ENCODE measurements at places on chromosomes 1 and 21.
A peak's percentile ranks its signal among the peaks of the same experiment; 100 is the strongest.

DNA sequence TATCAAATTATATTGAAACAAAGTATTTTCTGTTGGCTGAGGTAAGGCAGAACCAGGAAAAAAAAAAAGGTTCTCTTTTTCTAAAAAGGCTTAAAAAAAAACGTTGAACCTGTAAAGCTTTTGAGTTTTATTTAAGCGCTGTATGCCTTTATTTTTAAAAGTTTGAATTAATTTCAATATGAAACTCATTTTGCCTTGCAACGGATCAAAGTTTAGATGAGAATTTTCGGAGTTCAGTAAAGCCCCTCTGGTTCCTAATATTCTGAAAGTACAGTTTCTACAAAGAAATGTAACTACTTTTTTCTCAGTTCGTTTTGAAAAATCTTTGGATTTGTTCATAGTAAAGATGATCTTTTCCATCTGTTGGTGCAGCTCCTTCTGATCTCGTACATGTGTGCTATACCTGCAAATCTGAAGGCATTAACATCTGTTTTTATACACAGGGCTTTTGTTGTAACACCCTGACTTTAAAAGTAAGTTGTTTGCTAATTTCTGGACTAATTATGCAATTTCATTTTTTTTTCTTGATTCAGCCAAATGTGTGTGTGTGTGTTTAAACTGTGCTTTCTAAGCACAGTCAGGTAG lies 1.7 kb downstream of the ZBTB18 start:
- H3K4me1 ChIP-seq, result peaks cover 24% of the 10 kb centered on the region
- H3K36me3 ChIP-seq, result peaks cover 5% of the 10 kb centered on the region
- no peak overlapping the region for H3K4me3 ChIP-seq
- no peaks in the 10 kb centered on the region for H3K27me3 ChIP-seq

DNA sequence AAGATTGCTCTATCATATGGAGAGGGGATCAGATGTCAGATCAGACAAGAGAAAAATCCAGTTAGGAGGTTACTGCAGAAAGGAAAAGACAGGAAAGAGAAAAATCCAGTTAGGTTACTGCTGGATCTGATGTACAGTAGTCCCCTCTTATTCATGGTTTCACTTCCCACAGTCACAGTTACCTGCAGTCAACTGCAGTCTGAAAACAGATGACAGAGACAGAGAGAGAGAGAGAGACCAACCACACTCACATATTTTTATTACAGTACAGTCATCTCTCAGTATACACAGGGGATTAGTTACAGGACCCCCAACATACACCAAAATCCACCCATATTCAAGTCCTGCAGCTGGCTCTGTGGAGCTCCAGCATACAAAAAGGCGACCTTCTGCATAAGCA lies 29.3 kb downstream of the NUP133 start:
- H3K27ac ChIP-seq, result no peak overlapping the region
- peaks cover 22% of the 10 kb centered on the region for H3K36me3 ChIP-seq
- no peaks in the 10 kb centered on the region for H3K27me3 ChIP-seq
- peaks cover 5% of the 10 kb centered on the region for H3K4me1 ChIP-seq
- DNase-seq, result no peak

DNA sequence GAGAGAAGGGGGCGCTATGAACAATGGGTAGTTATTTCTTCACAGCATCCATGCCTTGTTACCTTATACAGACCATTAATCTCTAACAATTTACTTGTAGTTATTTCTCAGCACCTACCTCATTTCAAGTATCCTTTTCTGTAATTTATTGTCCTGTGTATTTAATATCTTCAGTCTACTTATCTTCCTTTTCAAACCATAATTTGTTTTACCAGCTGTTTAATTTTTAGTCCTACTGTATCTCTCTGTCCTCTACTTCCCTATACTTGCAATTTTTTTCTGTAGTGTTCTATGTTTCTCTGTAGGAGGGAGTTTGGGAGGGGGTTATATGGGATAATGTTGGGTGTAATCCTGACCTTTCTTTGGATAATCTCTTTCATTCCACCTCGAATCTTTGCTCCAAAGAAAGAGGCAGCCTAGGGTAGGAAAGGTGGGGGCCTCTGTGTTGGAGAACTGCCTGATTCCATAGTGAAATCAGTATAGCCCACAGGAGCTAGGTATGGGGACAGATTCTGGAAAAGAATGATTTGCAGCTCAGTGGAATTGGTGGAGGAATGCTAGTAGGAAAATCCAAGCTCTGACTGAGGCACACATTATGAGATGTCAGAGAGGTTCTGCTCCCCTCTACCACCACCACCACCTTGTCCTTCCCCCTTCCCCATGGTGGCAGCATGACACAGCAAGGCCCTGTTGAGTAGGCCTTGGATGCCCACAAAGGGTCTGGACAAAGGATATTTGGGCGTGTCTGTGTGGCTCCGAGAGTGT lies 642 bp downstream of the MLLT11 start:
- peaks cover 43% of the 10 kb centered on the region for H3K4me1 ChIP-seq
- H3K27me3 ChIP-seq, result no peaks in the 10 kb centered on the region
- peak overlapping the region; percentile 96 for H3K4me3 ChIP-seq
- peaks cover 32% of the 10 kb centered on the region for H3K36me3 ChIP-seq
- peak overlapping the region; percentile 95 for H3K27ac ChIP-seq
- DNase-seq, result no peak

DNA sequence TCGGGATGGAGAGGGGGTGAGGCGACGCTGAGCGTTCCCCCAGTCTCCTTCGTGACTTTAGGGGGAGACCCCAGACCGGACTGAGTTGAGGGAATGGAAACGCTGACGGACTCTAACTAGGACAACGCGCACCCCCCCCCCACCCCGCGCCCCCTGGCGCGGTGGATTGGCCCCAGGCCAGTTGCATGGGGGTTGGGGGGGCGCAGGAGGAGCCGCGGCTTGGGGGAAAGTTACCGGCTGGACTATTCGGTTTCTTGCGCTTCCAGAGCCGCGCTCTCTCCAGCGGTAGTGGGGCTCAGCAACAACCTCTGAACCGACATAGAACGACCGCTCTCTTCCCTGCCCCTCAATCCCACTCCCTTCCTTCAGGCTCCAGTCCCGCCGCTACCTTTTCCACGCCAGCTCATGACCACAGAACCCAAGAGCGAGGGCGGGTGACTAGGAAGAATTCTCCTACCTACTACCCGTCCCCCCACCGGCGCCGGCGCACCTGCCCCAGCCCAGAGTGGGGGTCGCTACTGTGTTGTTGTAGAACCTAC lies 694 bp downstream of the ZBTB7B start:
- H3K27ac ChIP-seq, result peak overlapping the region; percentile 90
- peak overlapping the region; percentile 86 for H3K4me3 ChIP-seq
- H3K36me3 ChIP-seq, result peaks cover 6% of the 10 kb centered on the region
- DNase-seq, result no peak

DNA sequence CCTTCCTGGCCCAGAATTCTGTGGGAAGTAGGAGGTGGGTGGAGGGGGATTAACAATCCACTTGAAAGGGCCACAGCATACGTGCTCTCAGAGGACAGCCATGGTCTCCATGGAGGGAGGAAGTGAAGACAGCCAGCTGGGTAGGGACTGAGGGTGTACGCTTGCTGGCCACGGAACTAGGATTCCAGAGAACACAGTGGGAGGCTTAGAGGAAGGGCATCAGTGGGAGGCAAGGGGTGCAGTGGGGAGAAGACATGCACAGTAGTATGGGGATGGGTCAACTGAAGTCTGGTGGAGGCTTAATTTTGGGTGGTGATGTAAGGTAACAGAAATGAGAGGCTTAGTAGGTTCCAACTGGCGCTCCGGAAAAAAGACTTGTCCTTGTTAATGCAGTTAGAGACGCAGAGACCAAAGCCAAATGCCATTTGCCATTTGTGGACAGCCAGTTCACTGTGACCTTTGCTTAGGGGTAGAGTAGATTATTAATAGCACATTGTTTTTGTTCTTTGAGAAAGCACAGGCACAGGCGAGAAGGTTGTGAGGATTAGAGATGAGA lies 103.0 kb downstream of the ZSCAN20 start:
- H3K4me1 ChIP-seq, result no peaks in the 10 kb centered on the region
- H3K27me3 ChIP-seq, result peaks cover 33% of the 10 kb centered on the region
- H3K36me3 ChIP-seq, result no peaks in the 10 kb centered on the region
- no peak overlapping the region for H3K27ac ChIP-seq
- no peak for DNase-seq
- no peak overlapping the region for H3K4me3 ChIP-seq

- H3K4me1 ChIP-seq, result peaks cover 47% of the 10 kb centered on the region
- H3K4me3 ChIP-seq, result no peak overlapping the region
- H3K27ac ChIP-seq, result peak overlapping the region; percentile 29
Measured at GRCh38 chr21:33406493-33406892, 3.3 kb downstream of the IFNGR2 start.

GRCh38 chr21:32043458-32043857 lies 170.6 kb downstream of the HUNK start:
- DNase-seq, result no peak
- peaks cover 22% of the 10 kb centered on the region for H3K27me3 ChIP-seq
- no peak overlapping the region for H3K27ac ChIP-seq
- H3K4me3 ChIP-seq, result no peak overlapping the region

- no peak overlapping the region for H3K27ac ChIP-seq
- H3K36me3 ChIP-seq, result no peaks in the 10 kb centered on the region
- no peak for DNase-seq
- no peak overlapping the region for H3K4me3 ChIP-seq
Measured at GRCh38 chr1:77925956-77926355, 37.5 kb downstream of the NEXN start.

DNA sequence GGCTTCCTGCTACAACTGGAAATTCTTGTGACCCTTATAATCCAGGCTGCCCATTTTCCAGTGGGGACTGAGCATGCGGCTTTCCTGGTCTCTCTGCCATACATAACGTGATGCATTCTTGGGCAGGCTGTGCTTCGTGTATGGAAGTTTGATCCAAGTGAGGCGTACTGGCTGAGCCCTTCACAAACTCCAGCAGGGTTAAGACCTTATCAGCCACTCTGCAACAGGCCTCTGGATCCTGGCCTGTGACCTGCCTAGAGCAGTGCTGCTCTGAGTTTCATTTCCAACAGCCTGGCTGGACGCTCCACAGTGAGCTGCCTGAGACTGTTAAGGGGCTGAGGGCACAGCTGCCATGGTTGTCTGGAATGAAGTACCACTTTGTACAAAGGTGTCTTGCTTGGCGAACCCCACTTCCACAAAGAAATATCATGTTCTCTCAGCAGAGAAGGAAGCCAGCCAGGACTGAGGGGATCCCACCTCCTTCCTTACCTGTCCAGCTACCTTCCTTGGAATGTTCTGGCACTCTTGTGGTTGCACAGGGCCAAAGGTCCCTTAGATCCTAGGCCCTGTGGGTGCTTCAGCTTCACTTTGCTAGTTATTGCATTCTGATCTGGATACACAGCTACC lies 28.5 kb upstream of the XPR1 start:
- no peaks in the 10 kb centered on the region for H3K27me3 ChIP-seq
- H3K4me1 ChIP-seq, result no peaks in the 10 kb centered on the region
- DNase-seq, result no peak
- no peak overlapping the region for H3K4me3 ChIP-seq
- H3K36me3 ChIP-seq, result no peaks in the 10 kb centered on the region
- H3K27ac ChIP-seq, result no peak overlapping the region

GRCh38 chr1:206419250-206419649 lies 51.0 kb upstream of the IKBKE start:
- H3K36me3 ChIP-seq, result peaks cover 7% of the 10 kb centered on the region
- H3K27me3 ChIP-seq, result no peaks in the 10 kb centered on the region
- no peak for DNase-seq
- H3K4me1 ChIP-seq, result no peaks in the 10 kb centered on the region

DNA sequence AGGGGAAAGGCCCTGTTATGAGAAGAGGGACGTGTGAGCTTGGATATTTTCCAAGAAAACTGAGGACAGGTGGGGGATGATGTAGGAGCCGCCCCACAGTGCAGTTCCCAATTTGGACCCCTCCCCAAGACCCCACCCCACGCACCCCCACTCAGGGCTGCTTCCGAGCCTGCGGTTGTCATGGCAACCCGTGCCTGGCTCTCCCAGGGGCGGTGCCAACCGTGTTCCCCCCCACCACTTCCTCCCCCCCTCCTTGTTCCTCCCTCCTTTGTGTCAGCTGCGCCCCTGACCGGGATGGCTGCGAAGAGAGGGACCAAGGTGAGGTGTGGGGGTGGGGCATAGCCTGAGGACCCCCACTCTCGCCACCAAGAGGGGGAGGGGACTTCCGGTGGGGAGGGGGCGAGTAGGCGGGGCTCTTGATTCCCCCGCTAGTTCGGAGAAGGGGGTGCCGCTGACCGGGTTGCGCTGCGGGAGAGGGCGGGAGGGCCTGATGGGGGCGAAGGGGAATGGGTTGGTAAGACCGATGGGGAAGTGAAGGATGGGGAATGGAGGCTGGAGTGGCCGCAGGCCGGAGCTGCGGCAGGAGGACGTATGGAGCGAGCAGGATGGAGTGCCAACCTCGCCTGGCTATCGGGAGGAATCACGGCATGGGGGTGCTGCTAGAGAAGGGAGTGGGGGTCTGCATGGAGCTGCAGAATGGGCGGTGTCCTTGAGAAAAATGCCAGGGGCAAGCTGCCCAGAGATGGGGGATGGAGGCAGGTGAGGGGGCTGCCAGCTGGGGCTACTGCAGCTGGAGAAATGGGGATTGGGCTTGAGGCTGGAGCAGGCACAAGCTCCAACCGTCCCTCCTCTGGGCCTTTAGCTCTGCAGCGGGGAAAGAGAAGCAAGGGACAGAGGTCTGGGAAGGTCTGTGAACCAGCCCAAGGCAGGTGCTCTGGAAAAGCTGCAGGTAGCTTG lies 953 bp downstream of the TRIM46 start:
- peaks cover 24% of the 10 kb centered on the region for H3K36me3 ChIP-seq
- H3K4me1 ChIP-seq, result peaks cover 36% of the 10 kb centered on the region
- H3K27ac ChIP-seq, result peak overlapping the region; percentile 88
- peak; percentile 52 for DNase-seq
- H3K4me3 ChIP-seq, result peak overlapping the region; percentile 91
- peaks cover 4% of the 10 kb centered on the region for H3K27me3 ChIP-seq

DNA sequence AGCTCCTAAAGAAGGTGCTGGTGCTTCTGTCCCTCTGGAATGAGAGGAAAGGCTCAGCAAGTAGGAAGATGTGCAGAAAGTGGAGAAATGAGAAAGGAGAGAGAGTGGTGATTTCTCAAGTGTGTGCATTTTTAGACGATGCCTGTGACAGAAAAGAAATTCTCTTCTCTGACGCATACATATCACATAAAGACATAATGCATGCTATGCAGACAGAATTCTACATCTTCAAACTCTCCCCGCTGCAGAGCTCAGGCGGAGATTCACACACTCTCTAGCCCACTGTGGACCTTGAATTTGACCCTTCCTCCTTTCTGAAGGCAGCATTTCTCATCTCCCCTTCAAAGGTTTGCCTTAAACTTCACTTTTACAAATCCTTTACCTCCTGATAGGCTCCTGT lies 52.0 kb upstream of the CAMK1G start:
- no peak for DNase-seq
- H3K4me1 ChIP-seq, result no peaks in the 10 kb centered on the region
- no peak overlapping the region for H3K27ac ChIP-seq
- H3K27me3 ChIP-seq, result peaks cover 17% of the 10 kb centered on the region
- no peaks in the 10 kb centered on the region for H3K36me3 ChIP-seq

DNA sequence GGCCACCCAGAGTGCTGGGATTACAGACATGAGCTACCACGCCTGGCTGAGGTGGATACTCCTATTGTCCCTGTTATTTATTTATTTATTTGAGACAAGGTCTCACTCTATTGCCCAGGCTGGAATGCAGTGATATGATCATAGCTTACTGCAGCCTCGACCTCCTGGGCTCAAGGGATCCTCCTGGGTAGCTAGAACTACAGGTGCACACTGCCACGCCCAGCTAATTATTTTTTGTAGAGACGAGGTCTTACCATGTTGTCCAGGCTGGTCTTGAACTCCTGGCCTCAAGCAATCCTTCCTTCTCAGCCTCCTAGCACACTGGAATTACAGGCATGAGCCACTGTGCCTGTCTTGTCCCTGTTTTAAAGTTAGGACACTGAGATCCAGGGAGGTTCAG lies 5.2 kb downstream of the LDLRAP1 start:
- H3K27ac ChIP-seq, result peak overlapping the region; percentile 95
- no peak overlapping the region for H3K4me3 ChIP-seq
- H3K4me1 ChIP-seq, result peaks cover 78% of the 10 kb centered on the region
- no peaks in the 10 kb centered on the region for H3K27me3 ChIP-seq

- no peak for DNase-seq
- H3K27me3 ChIP-seq, result no peaks in the 10 kb centered on the region
- peaks cover 62% of the 10 kb centered on the region for H3K36me3 ChIP-seq
- H3K4me1 ChIP-seq, result peaks cover 73% of the 10 kb centered on the region
- H3K4me3 ChIP-seq, result peak overlapping the region; percentile 22
Measured at GRCh38 chr1:89660224-89661061, 27.5 kb downstream of the LRRC8C start.
